ENCODE measurements at places on chromosomes 5 and 9. TPM values are rescaled to one million over a fixed set of nuclear protein-coding genes. Genes with fewer than 3 reads are reported as not detected.

SLC45A2 gene
- not detected for polyA plus RNA-seq

RAD50 gene
- 34.6 TPM for polyA plus RNA-seq

DNA sequence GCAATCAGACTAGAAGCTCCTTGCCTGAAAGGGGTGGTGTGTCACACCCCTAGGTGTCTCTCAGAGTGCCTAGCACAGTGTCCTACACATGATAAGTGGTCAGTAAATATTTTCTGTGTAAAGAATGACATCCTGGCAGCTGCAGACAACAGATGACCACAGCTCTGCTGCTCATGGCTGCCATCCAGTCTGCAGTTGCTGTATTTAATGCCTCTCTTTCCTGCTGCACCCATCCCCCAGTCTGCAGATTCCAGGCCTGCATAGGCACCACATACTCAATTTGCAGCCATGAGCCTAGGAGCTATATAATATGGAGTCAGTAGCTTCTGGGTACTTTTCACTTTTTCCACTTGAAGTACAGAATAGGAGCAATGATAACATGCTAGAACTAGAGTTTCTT, 94.9 kb upstream of the NR4A3 start:
- H3K27me3 ChIP-seq: no peaks in the 10 kb centered on the region
- no peak overlapping the region for H3K27ac ChIP-seq
- no peaks in the 10 kb centered on the region for H3K36me3 ChIP-seq
- peaks cover 13% of the 10 kb centered on the region for H3K4me1 ChIP-seq

DNA sequence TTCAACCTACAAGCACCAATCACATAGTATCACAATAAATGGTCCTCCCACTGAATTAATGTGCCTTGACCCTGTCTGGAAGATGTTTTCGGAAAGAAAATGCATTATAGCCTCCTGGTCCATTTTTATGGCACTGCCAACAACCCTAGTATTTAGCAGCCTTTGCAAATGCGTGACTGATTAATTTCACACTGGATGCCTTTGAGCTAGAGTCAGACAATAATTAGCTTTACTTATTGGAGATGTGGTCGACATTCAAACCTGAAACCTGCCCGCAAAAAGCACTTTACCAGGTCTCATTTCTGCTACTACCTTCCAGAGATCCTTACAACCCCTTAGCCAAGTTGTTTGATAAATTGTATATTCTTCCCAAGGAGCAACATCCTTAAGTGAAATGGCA, 119.3 kb upstream of the DPYSL3 start:
- no peak overlapping the region for H3K27ac ChIP-seq
- no peaks in the 10 kb centered on the region for H3K27me3 ChIP-seq
- DNase-seq: no peak
- no peak overlapping the region for H3K4me3 ChIP-seq
- no peaks in the 10 kb centered on the region for H3K4me1 ChIP-seq
- H3K36me3 ChIP-seq: no peaks in the 10 kb centered on the region

- no peak overlapping the region for H3K27ac ChIP-seq
- no peaks in the 10 kb centered on the region for H3K4me1 ChIP-seq
- no peak for DNase-seq
- H3K36me3 ChIP-seq: no peaks in the 10 kb centered on the region
- H3K4me3 ChIP-seq: no peak overlapping the region
- no peaks in the 10 kb centered on the region for H3K27me3 ChIP-seq
These were observed 179.8 kb downstream of the FGF1 start for GRCh38 chr5:142506046-142506445.
